ENCODE measurements at places on chromosomes 6 and 20. TPM values are rescaled to one million over a fixed set of nuclear protein-coding genes. Genes with fewer than 3 reads are reported as not detected.

- no peak for DNase-seq
Measured at GRCh38 chr6:140731741-140732140, 1357.3 kb upstream of the CITED2 start.

DNA sequence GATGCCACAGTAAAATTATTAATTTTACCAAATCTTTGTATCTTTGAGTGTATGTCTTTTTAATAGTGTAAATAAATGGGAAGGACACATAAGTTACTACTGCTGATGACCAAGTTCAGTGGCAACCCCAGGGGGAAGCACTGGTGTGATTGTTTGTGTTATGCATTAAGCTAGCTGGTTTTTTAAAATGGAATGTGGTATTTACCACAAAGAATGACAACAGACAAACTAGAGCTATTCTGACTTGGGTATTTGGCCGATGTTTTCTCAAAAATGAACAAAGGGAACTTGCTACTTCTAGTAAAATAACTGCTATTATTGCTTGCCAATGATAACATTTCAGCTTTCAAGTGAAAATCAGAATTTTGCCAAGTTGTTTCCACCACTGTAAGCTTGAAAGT lies 2.9 kb downstream of the FNDC1 start:
- no peak for DNase-seq

DNA sequence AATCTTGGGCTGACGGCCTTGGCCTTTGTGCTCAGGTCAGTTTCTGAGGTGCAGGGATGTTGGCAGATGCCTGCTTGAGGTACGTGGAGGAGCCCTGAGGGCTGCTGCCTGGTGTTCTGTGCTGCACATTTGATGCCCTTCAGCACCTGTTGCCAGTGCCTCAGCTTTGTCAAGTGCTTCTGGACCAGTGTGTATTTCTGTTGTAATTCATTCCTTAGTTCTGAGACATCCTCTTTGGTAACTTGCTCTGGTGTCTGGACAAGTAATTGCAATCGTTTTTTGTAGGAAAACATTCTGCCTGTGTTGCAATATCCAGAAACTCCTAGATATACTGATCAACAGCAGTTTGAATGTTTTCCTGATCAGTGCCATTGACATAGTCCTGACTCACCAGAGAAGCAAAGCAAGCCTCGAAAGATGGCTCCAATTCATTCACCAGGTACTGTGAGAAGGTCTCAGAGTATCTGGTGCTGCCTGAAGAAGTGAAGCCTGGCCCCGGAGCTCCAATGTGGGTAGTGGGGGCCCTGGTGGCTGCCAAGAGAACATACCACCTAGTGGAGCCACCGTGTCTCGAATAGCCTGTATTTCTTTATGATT lies 26.7 kb downstream of the ZNF337 start:
- no peak for DNase-seq

DNA sequence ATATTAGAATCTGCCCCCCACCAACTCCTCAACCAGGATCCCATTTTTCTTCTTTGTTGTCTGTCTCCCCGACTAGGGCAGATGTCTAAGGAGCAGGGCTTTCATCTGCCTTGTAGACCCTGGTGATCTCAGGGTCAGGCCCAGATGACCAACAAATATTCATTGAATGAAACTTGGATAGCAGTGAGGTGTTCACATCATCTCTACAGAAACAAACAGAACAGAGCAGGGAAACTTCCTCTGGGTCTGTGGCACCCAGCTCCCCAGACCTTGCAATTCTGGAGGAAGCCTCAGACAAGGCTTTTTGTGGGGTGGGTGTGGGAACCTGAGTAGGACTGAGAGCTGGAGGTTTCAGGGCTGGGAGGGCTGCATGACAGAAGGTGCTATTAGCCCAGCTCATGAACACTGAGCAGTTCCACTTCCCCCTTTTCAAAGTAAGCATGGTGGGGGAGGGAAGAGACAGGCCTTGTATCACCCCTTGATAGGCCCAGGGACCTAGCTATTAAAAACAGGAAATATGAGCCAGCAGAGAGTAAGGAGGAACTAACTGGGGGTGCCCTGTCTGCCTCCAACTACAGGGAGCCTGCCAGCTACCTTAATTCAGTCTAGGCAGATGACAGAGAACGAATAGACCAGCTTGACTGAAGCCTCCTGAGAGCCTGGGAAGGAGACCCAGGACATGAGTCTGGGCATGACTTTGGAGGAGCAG lies 37.3 kb upstream of the TOP1 start:
- DNase-seq, result no peak

GRCh38 chr6:47335466-47335865 lies 25.8 kb upstream of the TNFRSF21 start:
- DNase-seq, result no peak

GRCh38 chr6:37691904-37692806 lies 5.5 kb downstream of the MDGA1 start:
- DNase-seq, result peak; percentile 82

GRCh38 chr6:40880906-40881305 lies 158.1 kb downstream of the UNC5CL start:
- DNase-seq, result no peak

- no peak for DNase-seq
Measured at GRCh38 chr6:25237579-25237978, 41.6 kb upstream of the CARMIL1 start.

- no peak for DNase-seq
Measured at GRCh38 chr6:32214126-32214525, 9.7 kb downstream of the NOTCH4 start.

GRCh38 chr20:13443690-13444089 lies 195.0 kb downstream of the TASP1 start:
- no peak for DNase-seq

The PRICKLE4 gene
- total RNA-seq, result 14.2 TPM

The TRIM40 gene
- total RNA-seq, result not detected

The TMEM242 gene
- 12.9 TPM for total RNA-seq

The PFDN4 gene
- 25.3 TPM for total RNA-seq
